ENCODE measurements at places on chromosomes 11 and 22.

GRCh38 chr22:38652859-38653258 is 3.3 kb downstream of the FAM227A start:
- DNase-seq, result no peak

GRCh38 chr11:92245700-92246271 is 21.2 kb downstream of the FAT3 start:
- no peak for DNase-seq

DNA sequence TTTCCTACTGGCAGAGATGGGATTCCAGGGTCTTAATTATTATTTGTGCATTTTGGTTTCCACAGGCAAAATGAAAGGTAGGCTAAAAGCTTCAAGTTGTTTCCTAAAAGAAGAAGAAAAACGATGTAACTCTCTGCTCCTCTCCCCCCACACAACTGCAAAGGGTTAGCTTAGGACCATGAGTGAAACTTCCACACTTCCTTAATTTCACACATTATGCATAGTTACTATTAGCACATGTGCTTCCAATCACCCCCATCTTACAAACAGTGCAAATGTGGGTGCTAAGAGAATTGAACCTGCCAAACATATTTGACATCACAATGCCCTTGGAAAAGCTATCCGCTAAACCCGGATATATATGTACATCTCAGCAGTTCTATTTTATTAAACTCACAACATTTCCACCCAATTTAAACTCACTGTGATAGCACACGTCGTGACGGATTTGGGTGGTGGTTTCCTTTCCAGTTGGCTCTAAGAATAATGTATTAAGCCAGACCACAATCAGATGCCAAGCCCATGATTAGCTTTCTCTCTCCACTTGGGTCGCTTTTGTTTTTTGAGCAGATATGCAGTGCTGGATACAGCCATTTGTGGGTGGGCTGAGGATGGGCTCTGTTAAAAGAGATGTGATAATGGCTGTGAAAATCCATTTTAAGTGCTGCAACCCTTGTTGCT is 245.0 kb upstream of the POU2AF2 start:
- no peak for DNase-seq

- DNase-seq, result no peak
Observed at GRCh38 chr11:80515097-80515496, 1074.3 kb upstream of the TENM4 start.

GRCh38 chr11:78715639-78716311 is 141.1 kb upstream of the NARS2 start:
- DNase-seq, result peak; percentile 42

DNA sequence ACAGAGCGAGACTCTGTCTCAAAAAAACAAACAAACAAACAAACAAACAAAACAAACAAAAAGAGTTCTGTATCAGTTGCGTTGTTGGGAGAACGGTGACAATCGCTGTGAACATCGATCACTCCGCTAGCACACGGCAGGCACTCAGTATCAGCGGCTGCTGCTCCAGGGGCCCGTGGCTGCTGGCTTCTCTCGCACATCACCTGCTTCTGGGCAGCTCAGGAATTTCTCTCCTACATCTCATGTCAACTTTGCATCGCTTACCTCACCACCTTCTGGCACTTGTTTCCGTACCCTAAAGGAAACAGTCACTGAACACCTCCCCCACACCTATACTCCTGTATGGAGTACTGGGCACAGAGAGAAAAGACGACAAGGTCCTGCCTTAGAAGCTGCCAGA is 70.3 kb upstream of the WNT7B start:
- DNase-seq, result no peak

DNA sequence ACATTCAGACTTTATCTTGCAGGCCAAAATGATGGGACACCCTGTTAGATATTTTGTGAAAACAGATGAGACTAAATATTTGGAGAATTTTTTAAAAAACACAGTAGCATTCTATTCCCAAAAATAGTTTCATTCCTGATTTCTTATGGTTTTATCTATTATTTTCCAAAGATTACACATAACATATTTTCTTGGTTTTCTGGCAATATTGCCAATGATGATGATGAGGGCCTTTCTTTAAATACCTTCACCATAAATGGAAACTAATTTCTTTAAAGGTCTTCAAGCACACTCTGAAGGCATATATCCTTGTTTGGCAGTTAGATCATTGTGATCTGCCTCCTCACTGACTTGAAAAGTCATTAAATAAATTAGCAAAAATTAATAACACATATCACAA is 522.3 kb upstream of the LUZP2 start:
- no peak for DNase-seq

DNA sequence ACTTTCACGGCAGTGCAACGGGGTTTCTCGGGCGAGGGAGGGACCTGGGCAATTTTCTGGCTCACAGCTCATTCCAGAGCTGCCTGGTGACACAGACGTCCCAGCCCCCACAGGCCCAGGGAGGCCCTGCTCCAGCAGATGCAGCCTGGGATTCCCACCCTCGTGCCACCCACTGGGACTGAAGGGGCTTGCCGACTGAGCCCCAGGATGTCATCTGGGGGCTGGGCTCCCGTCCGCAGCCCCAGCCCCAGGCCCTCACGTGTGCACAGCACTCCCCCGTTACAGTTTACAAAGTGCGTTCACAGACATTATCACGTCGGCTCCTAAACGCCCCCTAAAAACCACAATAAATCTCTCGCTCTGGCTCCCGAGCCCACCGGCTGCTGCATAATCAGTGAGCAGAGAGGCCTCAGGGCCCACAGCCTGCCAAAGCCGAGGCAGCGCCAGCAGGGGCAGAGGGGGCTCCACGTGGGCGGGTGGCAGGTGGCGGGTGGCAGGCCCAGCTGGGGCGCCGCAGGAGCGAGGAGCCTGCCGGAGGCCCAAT is 76.9 kb upstream of the TCF20 start:
- no peak for DNase-seq

GRCh38 chr11:105524286-105524685 is 85.6 kb upstream of the GRIA4 start:
- DNase-seq, result peak; percentile 70

DNA sequence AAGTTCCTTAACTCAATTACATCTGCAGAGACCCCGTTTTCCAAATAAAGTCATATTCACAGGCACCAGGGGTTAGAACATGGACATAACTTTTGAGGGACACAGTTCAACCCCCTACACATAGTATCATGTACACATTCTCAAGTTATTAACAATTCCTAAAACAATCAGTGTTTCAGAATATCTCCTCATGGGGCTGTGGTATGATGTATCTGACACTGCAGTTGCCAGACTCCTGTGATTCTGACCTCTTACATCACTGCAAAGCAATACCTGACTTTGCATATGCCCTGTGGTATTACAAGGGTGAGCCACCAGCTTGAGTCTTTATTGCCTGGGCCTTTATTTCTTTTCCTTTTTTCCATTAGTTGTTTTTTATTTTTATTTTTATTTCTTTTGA is 141.7 kb downstream of the COMMD9 start:
- no peak for DNase-seq

DNA sequence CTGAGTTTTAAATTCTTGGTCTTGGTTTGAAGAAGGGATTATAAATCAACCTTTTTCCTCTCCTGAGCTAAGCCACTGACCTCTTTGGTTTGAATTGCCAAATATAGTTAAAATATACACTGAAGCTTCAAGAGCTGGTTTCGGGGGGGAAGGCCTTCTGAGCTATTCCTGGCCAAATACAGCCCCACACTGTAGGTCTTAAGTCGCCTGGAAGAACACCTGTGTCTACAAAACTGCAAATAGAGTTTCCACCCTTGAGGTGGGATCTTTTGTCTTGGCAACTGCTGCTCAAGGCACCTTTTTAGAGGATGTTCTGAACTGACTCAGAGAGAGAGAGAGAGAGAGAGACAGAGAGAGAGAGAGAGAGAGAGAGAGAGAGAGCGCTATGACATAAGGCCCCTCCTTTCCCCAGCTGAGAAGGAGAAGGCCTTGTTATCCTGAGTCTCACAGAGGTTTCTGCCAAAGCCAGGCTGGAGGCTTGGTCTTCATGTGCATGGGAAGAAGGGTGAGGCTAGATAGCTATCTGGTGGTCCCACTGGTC is 5.5 kb downstream of the ADM start:
- DNase-seq, result no peak

- DNase-seq, result no peak
Observed at GRCh38 chr11:46721286-46721685, 2.3 kb downstream of the F2 start.

DNA sequence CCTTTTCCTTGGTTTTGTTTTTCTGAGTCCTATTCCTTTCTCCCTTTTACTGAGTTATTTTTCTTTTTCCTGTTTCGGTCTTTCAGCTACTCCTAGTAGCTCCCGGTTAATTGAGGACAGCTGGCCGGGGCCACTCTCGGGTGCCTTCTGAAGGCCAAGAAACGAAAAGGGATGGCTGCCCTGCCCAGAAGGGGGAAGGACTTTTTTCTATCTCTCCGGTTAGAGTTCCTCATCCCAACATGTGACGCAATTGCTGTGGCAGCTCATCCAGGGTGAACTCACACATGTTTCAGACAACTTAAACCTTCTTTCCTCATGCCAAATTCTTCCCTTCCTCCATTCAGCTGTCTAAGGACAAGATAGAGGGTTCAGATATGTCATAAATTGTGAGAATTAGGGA is 83.6 kb downstream of the PIWIL4 start:
- no peak for DNase-seq

DNA sequence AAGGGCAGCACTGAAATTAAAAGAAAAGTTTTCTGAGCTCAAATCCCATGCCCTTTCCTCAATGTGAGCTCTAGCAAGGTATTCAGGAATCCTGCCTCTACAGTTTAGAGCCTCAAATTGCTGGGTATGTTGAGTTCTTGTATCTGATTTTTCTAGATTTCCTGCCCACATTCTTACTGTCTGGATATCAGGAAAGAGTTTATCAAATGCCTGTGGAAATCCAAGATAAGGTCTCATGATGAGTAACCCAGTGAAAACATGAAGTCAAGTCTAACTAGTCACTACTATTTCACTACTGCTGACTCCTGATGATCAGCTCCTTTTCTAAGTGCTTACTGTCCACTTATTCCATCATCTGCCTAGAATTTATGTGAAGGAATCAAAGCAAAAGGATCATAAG is 29.8 kb downstream of the LIMK2 start:
- no peak for DNase-seq

DNA sequence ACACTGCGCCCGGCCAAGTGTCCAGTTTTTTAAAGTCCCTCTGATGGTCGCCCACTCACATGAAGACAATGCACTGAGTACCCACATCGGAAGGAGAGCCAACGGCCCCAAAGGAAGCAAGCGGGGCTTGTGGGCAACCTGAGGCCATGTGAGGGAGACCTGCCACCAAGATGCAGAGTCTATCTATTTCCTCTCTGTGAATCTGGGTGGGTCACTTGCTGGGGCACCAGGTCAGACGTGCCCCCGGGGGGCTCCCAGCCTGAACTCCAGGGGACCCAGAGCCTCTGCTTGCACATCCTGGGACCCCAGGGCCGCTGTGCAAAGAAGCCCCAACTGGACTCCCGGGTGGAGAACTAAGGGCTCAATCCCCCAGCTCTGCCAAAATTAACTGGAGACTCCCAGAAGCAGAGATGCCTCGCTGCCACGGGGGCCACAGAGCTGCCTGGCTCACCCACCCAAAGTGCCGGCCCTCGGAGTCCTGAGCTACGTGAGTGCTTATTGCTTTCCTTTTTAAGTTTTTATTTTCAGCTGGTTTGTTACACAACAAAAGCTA is 106.4 kb downstream of the BRD1 start:
- DNase-seq, result no peak

DNA sequence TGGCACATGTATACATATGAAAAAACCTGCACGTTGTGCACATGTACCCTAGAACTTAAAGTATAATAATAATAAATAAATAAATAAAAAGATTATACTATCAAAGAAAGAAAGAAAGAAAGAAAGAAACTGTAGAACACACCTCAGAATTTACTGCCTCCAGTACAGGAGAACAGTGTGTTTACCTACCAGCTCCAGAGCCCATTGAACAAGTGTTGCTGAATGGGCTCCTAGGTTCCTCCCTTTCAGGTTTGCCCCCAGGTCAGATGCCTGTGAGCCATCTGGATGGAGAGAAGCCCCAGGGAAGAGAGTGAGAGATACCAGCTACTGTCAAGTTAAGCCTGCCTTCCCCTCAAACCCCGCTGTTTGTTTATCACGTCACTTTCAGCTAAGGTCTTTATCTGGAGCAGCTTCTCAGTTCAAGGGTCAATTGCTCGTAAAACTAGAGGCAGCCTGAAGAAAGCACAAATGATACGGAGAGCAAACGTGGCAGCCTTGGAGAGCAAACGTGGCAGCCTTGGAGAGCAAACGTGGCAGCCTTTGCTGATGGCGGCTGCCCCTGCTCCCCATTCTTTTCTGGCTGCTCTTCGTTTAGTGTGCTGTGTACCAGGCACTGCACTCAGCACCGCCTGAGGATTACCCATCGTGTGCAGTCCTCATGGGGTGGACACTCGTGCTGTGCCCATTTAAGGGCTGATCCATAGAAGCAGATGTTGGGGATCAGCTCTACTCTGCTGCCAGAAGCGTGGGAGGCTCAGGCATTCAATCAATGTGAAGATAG is 111.7 kb downstream of the ADAMTS15 start:
- DNase-seq, result no peak

DNA sequence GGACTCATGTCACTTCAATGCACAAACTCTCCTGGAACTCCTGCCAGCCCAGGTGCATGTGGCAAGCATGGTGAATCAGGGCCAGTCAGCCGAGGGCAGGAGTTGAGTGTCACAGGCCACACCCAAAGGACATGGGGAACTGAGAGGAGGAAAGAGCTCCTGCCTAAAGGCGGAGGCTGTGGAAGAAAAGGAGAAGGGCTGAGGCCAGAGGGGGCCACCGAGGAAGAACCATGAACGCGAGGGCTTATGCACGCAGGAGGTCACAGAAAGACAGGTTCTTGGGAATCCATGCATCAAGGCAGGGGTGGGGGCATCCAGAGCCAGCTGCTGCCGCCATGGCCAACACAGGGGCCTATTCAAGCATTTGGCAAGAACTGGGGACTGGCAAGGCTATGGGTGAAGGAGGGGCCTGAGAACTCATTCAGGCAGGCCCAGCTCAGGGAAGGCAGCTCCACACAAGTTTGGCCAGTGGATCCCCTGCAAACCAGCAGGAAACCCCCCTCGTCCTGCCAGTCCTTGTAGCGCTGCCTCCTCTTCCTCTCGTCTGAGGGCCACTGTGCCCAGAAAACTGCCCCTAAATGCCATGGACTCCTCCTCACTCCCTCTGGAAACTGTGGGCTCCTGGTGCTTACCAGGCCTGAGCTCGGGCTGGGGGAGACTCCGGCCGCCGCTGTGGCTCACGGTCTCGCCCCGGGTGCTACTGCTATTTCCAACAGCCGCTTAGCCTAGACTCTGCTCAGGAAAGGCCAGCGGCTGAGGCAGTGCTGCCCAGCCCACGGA is 15.4 kb downstream of the PPM1F start:
- no peak for DNase-seq

DNA sequence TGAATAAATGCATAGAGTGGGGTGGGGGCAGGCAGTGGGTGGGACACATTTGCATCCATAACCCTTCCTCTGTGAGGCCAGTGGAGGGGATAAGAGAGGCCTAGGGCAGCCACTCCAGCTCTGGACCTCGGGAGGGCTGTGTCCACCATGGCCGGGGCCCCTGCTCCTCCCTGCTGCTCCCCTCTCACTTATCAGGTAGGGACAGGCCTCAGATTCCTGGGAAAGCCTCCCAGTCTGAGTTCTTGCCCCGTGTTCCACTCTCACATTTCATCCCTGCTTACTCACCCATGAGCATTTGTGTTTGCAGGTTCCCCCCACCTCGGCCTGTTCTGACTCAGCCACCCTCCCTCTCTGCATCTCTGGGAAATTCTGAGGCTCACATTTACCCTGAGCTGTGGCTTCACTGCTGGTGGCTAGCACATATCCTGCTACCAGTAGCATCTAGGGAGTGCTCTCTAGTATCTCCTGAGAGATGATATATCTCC is 128.7 kb upstream of the TOP3B start:
- no peak for DNase-seq
